Osteocyte (in vitro differentiated cells): ENCODE measurements at places on chromosomes 13 and 19.

DNA sequence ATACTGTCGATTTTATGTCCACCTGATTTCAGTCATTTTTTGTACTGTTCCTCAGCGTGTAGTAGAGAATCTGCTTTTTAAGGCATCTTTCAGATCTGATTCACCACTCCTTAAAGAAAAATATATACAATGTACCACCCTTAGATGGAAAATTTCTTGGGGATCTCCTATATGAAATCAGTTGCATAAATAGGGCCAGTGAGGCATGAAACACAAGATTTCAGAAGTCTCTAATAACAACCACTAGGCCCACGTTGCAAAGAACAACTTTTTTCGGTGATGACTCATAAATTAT is 1.4 kb downstream of the USP12 start:
- no peak for DNase-seq

DNA sequence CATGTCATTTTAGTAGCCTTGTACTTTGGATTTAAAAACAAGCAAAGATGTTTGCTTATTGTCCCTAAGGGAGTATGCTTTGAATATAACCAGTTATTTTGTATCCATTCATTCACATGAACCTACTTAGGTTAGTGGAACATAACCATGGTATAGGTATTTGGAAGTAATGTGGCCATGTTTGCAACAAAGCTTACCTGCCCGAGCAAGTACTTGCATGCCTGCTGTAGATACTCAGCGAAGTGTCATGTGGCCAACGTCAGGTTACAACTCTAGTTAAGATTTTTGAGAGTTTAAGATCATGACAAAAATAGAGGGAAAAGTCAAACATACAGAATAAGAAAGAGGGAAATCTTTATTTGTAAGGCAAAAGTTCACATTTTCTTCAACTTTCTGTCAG is 57.2 kb downstream of the COG6 start:
- DNase-seq, result no peak

- DNase-seq, result no peak
These were observed 74.2 kb downstream of the TUBGCP3 start for GRCh38 chr13:112513761-112514160.

DNA sequence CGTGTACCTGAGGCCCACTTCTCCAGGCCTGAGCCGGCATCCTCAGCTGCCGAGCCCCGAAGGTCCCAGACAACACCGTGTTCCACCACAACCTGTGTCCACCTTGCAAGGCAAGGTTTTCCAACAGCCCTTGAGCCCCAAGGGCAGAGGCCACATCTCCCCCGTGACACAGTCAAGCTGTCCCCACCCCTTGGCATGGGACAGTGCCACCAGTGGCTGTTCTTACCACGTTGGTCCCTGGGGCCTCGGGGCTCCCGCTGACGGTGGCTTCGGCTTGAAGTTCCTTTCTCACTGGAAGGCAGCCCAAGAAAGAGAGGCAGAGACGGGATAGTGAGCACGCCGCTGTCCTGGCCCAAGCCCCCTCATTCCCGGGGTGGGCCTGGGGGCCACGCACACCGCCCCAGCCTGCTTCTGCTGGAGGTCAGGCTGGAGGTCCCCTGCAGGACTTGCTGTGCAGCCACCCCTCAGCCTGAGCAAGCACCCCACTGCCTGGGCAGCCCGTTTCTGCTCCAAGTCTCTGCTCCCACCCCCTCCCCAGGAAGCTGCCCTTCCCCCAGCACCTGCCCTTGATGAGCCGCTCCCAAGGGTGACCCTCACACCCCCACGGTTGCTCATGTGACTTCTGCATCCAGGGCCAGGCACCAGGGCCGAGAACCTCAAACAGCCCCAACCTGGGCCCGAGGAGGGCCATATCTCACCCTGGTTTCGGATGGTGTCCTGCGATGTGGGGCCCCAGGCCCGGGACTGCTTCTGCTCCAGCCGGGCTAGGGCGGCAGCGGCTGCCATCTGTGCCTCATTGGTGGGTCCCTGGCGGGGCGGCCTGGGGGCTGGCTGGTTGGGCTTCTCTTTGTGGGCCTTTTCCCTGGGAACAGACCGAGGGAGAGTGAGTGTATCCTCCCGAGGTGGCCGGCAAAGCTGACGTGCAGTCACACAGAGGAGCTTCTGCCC is 4.1 kb downstream of the UBXN6 start:
- no peak for DNase-seq

DNA sequence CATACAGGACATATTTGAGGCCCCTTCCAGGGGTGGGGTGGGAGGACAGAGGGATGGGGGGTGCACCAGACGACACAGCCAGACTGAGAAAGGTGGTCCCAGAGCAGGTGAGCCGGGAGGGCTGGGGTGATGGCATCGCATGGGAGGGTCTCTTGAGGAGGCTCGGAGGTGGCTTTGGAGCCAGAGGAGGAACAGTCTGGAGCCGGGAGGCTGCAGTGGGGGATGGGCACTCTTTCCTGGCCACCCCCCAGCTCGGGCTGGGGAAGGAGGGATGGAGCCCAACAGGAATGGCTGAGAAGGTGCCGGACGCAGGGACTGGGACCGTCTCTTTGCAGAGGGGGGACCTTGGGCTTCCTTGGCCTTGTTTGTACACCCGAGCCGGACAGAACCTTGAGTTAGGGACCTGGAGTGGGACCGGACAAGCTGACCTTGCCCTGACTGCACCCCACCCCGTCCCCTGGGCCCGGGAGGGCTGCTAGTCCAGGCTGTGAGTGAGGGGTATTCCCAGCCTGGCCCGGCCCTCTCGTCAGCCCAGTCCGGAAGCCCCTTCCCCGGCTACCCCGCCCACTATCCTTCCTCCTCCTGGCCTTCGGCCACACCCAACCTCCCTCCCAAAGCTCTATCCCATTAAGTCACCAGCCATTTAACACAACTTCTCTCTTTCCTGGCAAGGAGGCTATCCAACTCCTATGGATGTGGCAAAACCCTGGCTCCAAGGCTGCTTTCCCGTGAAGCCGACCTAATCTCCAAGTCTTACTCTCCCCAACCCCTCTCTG is 816 bp upstream of the TBXA2R start:
- DNase-seq, result no peak

DNA sequence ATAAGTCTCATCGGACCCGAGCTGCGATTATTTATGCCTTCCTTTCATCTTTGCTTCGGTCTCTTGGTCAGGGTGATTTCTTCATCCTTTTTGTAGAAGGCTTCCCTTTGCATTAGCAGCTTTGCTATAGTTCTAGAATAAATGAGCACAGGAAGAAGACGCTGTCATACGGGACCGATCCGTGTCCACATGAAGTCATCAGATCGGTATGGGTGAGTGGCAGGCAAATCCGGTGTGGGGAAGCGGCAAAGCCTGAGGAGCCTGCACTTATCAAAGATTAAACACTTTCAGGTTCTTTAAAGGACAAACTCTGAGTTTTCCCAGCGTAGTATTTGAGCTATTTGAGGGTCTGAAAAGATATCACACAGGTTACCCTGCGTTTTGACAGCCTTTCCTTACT is 119.3 kb downstream of the IRS2 start:
- no peak for DNase-seq

GRCh38 chr19:28878862-28879566 is 333.9 kb downstream of the UQCRFS1 start:
- peak; percentile 88 for DNase-seq

DNA sequence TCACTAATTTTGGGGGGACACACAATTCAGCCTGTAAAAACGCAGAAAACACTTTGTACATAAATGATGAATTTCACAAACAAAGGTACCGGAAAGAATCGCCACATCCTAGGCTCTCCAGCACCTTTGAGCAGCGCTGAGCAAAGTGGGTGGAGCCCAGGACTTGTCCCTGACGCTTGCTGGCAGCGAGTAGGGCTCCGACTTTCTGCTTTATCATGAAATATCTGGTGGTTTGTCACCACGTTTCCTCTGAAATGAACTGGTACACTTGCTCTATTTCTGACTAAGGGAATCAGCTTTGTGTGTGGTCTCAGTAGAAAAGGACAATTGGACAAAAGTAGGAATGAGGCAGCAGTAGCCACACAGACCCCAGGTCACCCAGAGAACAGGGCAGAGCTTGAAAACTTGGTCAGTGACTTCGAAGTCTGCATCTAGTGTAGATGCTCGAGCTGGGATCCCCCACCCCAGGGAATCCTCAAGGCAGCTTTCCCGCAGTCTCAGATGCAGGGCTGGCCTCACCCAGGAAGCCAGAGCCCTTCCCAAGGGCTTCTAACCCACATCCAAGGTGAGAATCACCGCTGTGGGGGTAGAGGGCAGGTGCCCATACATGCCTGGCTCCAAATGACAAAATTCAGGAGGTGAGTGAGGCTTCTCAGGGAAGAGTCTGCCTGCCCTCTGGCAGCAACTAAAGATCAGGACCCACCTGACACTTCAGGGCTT is 85.3 kb upstream of the SOX1 start:
- peak; percentile 64 for DNase-seq

GRCh38 chr13:87123987-87124784 is 547.0 kb upstream of the SLITRK5 start:
- peak; percentile 86 for DNase-seq

GRCh38 chr19:18009412-18010066 is 1.6 kb downstream of the ARRDC2 start:
- no peak for DNase-seq

DNA sequence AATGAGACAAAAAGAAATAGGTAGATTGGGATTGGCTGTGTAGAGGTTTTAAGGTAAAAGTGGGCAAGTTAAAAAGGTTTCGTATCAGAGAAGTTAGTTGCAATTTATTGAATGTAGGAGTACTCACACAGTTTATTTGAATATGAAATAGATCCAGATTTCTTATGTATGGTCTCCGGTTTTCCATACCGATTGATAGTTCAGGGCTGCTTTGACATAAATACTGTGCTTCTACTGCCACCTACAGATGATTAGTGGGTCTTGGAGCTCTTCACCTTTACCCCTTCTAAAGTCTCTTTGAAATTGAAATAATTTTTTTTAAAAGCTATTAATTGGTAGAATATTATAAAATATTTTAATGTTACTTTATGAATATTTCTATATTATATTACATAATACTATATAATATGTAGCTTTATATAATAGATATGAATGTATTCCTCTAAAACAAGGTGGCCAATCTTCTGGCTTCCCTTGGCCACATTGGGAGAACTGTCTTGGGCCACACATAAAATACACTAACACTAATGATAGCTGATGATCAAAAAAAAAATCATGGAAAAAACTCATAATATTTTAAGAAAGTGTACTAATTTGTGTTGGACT is 7.7 kb upstream of the GPR18 start:
- DNase-seq, result no peak
